ENCODE measurements at places on chromosomes 1 and 21.

DNA sequence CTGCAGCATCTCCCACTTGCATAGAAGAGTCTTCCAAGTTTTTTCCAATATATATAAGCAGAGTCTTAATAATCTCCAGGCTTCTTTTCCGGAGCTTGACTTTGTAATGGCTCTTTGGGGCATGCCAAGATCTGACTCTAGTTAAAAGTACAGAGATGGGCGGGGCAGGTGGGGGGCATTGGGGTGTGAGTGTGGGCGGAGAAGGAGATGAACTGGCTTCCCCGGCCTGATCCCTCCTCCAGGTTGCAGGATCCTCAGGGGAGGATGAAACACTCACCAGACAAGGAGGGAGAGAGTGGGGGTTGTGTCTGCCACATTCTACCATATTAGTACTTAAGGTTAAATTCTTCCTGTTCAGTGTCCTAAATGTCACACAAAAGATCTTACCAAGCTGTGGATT lies 23.0 kb downstream of the S100A10 start:
- no peak for DNase-seq

DNA sequence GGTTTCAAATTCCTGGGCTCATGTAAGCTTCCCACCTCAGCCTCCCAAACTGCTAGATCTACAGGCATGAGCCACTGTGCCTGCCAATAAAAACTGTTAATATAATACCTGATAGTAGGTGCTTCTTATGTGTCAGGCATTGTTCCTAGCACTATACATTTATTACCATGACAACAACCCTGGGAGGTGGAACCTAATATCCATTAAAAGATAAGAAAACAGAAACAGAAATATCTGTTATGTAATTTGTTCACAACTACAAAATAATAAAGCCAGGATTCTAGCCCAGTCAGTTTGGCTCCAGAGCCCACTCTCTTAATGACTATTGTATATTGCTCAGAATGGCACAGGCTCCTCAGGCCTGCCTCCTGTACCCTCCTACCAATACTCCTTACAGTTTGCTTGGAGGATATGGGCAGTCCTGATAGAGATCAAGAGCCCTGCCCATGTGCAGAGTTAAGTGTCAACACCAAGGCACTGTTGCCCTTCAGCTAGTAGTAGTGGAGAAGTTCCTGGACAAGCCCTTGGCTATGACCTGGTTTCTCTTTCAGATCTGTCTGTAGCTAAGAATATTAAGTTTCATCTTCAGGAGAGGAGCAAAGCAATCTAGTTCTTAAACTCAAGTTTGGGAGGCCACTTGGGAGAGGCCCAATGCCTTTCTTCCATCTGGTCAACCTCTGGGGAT lies 22.4 kb downstream of the RPL5 start:
- no peak for DNase-seq

- peak; percentile 66 for DNase-seq
These were observed at the start of gene B4GALT3 for GRCh38 chr1:161177112-161177935. B4GALT3 (minus strand) TSS chr1:161177507; CDS start chr1:161176060, 1,447 bp downstream.

DNA sequence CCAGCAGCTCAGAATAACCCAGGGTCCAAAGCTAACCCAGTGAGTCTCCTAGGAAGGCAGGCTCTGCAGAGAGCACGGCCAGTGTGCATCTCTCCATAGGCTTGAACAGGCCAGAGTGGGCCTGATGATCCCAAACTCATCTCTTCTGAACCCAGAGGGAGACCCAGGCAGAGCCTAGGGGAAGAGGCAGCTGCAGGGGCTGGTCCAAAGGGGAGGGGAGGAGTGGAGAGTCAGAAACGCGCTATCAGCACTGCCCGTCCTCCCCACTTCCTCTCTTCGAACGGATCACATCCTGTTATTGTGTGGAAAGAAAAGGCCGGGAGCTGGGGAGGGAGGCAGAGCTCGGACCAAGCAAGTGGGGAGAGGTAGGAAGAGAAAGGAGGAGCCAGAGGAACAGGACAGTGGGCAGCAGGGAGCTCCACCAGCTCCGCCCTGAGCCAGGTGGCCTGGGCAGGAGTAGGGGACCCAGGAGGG lies 20.2 kb downstream of the TAL1 start:
- peak; percentile 66 for DNase-seq

GRCh38 chr21:32463889-32464300 lies 51.4 kb downstream of the EVA1C start:
- no peak for DNase-seq

- DNase-seq = no peak
These were observed 17.8 kb downstream of the TMEM50A start for GRCh38 chr1:25355841-25356395.

DNA sequence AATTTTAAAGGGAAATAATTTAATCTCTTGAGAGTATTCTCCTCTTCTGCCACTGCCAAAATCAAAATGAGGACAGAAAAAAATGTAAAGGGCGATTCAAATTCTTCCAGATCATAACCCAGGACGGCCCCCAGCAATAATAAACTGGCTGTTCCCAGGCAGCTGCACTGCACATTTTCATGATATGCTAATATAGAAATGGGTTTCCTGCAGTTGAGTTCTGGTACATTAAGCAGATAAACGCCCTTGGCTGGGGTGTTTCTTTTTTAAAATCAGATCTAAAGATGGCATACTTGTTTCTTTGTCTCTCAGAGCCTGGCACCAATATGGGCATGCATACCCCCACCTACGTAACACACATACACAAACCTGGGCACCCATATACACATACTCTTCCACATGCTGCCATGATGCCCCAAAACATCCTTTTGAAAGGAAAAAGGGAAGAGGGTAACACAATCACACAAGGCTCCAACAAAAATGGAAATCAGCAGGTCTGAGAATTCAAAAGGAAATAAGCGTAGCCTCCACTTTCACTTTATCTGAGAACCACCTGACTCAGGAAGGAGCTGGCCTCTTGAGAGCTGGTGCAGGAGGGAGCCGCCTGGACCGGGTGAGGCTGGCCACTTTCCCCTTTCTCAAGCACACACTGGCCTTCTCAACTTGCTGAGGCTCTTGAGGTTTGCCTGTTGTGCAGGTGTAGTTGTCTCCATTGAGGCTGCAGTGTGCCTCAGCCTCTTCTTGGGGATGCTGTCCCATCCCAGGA lies 653.4 kb downstream of the KIF26B start:
- no peak for DNase-seq

- DNase-seq = no peak
These were observed 34.3 kb downstream of the ZYG11A start for GRCh38 chr1:52876843-52877242.

GRCh38 chr1:99004254-99004860 lies 304 bp downstream of the PLPPR5 start:
- DNase-seq = no peak

GRCh38 chr1:146012703-146013558 lies 8.6 kb downstream of the HJV start:
- peak; percentile 93 for DNase-seq

GRCh38 chr1:38926091-38926490 lies 15.5 kb downstream of the RHBDL2 start:
- DNase-seq = no peak

DNA sequence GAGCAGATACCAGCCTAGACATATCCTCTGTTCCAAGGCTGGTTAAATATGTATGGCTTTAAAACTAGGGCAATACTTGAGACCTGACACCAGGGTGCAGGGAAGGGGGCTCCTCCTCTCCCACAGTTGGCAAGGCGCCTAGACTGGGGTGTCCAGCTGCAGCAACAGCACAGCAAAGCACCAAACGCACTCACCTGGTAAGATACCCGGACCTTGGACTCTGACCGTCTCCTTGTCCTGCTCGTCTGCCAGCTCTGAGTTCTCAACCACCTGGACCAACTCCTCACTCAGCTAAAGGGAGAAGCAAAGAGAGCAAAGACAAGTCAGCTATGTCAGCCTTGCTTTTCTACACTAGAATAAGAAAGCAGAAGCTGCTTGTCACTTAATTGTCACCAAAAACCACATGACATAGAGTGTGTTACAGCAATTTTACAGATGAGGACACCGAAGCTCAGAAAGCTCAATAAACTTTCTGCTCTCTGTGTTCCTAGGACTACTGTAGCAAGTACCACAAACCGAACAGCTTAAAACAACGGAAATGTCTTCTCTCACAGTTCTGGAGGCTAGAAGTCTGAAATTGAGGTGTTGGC lies 4.4 kb downstream of the PACC1 start:
- DNase-seq = no peak

Data from Kasumi-1 (cell line).